ENCODE measurements at places on chromosomes 2 and 18.

GRCh38 chr2:11370377-11371091, 26.1 kb upstream of the ROCK2 start:
- DNase-seq, result no peak

DNA sequence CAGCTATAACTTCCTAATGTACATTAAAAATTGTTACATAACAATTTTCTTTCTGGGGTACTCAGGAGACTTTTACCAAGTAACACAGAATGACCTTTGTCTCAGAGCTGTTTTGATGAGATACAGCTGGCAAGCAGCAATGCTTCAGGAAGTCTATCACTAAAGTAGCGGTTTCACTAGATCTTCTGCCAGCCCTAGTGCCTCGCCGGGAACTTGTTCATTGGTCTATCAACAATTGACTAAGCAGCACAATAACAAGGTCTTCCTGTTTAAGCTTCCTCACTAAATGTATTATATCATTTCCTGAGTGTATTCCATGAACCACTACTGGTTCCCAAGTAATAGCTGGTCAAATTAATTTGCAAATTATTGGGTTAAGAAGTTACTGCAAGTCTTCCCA, 69.2 kb downstream of the TRIP12 start:
- DNase-seq, result peak; percentile 44

- DNase-seq, result no peak
Measured at GRCh38 chr18:44556296-44556695, 124.4 kb upstream of the SETBP1 start.

DNA sequence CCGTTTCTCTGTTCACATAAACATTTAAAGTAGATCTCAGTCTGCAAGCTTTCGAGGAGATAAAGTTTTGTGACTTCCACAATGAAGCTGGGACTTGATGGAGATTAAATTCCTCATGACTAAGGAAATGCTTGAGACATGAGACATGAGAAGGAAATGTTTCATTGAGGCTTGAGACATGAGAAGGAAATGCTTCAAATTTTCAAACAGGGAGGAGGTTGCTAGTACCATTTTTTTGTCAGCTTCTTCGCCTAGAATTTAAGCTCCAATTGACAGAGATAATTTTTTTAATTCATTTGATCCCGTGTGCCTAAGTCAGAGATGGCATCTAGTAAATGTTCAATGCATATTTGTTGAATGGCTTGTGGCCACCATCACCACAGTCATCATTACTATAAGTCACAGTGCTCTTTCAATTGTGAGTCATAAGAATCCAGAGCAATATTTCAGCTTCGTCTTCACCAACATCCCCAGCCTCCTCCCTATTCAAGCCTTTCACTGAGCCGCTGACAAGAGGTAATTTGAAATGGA, 543 bp upstream of the MARCHF4 start:
- DNase-seq, result peak; percentile 97

DNA sequence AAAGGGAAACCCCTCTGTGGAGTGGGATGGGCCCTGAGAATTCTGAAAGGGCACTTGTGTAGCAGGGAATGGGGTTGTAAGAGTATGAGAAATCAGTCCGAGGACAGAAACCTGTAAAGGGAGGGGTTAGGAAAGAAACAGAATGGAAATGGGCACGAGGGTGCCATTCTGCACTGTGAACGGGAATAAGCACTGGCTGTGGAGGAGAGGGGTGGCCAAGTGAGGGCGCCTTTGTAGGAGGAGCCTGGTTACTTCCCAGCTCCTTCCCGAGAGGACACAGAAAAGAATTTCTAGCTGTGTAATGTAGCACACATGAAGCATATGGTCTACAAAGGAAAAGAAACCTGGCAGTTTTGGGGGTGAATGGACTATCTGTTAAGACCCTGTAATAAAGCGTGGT, 53.4 kb downstream of the POLR1A start:
- DNase-seq, result no peak

GRCh38 chr2:233034091-233034882, 1.8 kb downstream of the NEU2 start:
- no peak for DNase-seq

- no peak for DNase-seq
Measured at GRCh38 chr18:79438089-79438897, 42.6 kb downstream of the NFATC1 start.

DNA sequence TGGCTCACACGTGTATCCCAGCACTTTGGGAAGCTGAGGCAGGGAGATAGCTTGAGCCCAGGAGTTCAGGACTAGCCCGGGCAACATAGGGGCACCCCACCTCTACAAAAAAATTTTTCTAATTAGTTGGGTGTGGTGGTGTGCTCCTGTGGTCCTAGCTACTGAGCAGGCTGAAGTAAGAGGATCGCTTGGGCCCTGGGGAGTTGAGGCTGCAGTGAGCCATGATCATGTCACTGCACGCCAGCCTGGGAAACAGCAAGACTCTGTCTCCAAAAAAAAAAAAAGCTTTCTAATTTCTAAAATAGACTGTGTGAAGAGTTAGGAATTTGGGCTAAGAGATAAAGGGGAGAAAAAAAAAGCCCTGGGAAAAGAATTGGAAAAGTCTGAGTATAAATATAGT, 51.9 kb upstream of the NAB1 start:
- no peak for DNase-seq

- DNase-seq, result no peak
Measured at GRCh38 chr2:169146220-169146619, 76.9 kb downstream of the DHRS9 start.

GRCh38 chr2:239379641-239380170, 21.1 kb downstream of the HDAC4 start:
- no peak for DNase-seq

DNA sequence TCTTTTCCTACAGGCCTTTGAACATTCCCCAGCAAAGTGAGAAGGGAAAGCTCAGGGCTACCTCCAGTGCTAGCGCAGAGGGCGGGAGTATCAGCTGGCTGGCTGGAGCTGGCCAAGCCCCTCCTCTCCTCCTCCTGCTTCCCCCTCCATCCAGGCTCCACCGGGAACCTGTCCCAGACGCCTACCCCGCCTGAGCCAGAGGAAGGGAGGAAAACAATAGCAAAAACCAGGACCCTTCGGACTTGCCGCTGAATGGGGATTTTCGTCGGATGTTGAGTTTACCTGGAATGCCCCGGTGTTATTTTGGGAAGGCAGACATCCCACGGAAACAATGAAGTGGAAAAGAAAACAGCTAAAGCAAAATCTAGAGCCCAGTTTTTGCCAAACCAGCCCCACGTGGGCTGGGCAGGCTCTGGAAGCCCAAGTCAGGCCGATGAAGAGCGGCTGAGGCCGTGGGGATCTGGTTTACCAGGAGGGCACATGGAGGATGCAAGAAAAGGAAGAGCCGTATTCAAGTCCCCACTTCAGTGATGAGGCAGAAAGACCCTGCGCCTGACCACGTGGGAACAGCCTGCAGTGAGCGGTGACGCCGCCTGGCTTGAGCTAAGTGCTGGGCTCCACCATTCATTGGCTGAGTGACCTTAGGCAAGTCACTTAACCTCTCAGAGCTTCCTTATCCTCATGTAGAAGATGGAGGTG, 100.4 kb upstream of the LCLAT1 start:
- no peak for DNase-seq

DNA sequence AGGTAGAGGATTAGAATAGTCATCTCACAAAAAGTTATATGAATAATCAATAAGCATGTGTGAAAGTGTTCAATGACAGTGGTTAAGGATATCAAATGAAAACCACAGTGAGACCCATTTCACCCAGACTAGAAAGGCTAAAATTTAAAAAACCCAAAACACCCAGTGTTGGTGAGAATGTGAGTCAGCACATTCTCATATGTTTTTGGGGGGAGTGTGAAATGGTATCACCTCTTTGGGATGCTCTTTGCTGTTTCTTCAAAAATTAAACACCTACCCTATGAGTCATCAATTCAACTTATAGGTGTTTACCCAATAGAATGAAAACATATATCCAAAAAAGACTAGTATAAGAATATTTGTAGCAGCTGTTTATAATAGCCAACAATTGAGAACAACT, 69.8 kb downstream of the MAP3K20 start:
- DNase-seq, result no peak

DNA sequence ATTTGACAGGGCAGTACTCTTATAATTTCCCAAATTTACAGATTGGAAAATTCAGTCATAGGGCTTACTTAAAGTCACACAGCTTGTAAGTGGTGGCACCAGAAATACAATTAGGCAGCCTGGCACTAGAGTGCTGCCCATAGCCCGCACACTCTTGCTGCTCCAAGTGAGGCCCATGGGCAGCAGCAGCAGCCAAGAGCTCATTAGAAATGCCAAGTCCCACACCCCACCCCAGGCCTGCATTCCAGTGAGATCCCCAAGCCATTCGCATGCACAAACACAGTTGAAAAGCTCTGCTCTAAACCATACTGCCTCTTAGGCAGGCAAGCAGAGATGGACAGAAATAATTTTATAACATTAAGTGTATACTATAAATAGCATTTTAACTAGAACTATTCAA, 379.3 kb upstream of the PKDCC start:
- DNase-seq, result no peak

- no peak for DNase-seq
Measured at GRCh38 chr18:78605255-78605654, 374.4 kb upstream of the SALL3 start.

GRCh38 chr2:25215948-25216679, 47.7 kb upstream of the POMC start:
- DNase-seq, result no peak

DNA sequence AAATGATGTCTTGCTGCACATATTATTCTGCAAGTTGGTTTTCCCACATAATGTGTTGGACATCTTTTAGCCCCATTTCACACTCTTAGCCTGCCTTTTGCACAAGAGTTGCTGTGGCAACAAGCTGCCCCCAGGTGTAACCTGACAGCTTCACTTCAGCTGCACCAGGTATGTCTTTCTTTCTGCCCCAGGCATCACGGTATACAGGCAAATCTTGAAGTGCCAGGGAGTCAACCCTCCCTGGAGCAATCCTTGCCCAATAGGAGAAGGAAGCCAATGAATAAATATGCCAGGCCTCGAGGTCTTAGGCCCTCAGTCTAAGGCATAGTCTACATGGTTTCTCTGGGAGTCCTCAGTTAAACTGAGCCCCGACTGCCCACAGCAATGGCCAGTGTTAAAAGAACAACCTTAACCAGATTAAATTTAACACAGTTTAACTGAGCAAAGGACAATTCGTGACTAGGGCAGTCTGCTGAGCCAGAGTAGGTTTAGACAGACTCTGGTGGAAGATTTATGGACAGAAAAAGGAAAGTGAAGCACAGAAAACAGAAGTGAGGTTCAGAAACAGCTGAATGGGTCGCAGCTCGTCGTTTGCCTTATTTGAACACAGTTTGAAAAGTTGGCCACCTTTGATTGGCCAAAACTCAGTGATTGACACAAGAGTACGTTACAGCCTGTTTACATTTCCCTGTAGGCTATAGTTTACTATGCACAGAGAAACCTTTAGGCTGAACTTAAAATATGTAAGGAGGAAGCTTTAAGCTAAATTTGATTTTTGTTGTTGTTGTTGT, 32.0 kb upstream of the C1QL2 start:
- no peak for DNase-seq
